ENCODE measurements at places on chromosomes 5 and 9. TPM values are rescaled to one million over a fixed set of nuclear protein-coding genes. Genes with fewer than 3 reads are reported as not detected.

The ORM1 gene
- not detected for total RNA-seq

The GALNT10 gene
- 32.1 TPM for total RNA-seq

The BASP1 gene
- 0.49 TPM for total RNA-seq

The NCBP1 gene
- total RNA-seq = 47.7 TPM

The SMIM33 gene
- total RNA-seq = 0.28 TPM

The OBP2B gene
- not detected for total RNA-seq

The TEK gene
- total RNA-seq = not detected

The GABRA1 gene
- total RNA-seq = not detected

The CIZ1 gene
- total RNA-seq = 125 TPM

DNA sequence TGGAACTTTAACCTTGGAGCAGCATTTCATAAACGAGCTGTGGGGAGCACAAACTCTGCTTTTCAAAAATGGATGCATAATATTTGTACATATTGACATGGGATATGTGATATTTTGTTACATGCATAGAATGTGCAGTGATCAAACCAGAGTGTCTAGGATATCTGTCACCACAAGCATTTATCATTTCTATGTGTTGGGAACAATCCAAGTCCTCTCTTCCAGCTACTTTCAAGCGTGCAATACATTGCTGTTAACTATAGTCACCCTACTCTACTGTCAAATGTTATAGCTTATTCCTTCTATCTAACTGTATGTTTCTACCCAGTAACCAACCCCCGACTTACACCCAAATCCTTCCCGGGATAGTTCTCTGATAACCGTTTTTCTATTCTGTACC lies 15.0 kb upstream of the C5orf58 start:
- no peak for DNase-seq

DNA sequence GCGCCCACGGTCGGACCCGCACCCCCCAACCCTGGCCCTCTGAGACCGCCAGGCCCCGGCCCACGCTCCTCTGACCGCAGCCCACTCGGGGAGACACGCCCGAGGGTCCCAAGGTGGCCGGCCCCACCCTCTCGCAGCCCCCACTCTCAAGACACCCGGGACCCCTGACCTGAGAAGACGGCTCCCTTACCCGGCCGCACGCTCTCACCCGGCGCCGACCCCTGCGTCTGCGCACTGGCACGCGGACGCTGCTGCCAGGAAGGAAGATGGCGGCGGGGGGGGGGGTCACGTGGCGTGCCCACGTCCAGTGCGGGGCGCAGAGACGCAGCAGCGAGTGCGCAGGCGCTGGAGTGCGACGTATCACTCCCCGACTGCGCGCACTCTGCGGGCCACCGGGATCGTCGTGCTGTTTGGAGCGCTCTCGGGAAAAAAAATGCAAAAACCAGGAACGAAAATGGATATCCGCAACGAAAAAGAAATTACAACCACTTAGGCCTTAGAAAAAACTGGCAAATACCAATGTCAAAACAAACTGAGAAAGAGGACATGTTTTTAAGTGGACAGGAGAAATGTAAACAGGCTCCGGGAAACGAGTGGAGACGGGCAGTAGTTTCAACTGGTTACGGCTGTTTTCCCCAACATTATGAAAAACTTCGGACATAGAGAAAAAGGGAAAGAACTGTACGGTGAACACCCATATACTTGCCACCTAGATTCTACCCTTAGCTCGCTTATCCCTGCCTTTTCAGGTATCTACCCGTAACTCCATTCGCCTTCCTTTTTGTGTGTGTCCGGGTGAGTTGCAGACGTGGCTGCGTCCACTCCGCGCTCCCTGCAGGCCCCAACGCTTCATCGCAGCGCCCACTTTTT lies at the start of gene MRPL36:
MRPL36 (minus strand) TSS at position 236 of the 870 bp plus-strand sequence. CDS start 902 bp downstream, outside the sequence.
- peak; percentile 83 for DNase-seq

GRCh38 chr9:78697618-78698017 lies 400.7 kb downstream of the PSAT1 start:
- no peak for DNase-seq

GRCh38 chr5:24986326-24986725 lies 341.5 kb upstream of the CDH10 start:
- DNase-seq = no peak

- DNase-seq = no peak
Measured at GRCh38 chr9:97740848-97741821, 44.0 kb upstream of the XPA start.

DNA sequence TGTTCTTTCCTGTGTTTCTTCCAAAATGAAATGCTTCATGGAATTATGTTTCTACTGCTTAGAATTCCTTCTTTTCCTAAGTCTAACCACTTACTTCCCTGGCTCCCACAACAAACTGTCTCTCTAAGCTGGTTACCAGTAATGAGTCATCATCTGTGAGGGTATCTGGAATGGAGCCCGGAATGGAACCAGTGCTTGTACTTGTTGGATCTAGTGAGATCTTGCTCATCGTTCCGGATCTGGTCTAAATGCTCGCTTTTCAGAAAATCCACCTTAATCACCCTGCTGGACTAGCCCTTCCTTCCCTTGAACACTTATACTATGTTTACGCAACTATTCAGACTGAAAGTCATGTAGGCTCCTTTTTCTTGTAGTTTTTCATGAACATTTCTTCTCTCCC lies 184.8 kb downstream of the PBX3 start:
- DNase-seq = no peak

DNA sequence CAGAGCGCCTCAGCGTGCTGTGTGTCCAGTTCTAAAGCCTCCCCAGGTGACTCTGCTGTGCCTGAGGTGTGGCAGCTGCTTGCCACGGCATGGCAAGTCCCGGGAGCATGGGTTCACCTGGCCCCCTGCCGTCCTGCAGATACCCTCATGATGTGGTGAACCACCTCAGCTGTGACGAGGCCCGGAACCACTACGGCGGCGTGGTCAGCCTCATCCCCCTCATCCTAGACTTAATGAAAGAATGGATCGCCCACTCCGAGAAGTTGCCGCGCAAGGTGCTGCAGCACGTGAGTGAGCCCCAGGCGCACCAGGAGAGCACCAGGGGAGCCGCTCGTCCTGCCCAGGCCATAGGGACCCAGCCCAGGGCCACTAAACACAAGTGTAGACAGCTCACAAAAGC lies 9.5 kb downstream of the SPACA9 start:
- no peak for DNase-seq

- no peak for DNase-seq
Measured at GRCh38 chr9:110579862-110580219, 300 bp upstream of the SVEP1 start.

- no peak for DNase-seq
Measured at GRCh38 chr5:171336521-171337209, 27.6 kb downstream of the TLX3 start.

- DNase-seq = no peak
Measured at GRCh38 chr9:33249087-33249658, 9.2 kb downstream of the SPINK4 start.

DNA sequence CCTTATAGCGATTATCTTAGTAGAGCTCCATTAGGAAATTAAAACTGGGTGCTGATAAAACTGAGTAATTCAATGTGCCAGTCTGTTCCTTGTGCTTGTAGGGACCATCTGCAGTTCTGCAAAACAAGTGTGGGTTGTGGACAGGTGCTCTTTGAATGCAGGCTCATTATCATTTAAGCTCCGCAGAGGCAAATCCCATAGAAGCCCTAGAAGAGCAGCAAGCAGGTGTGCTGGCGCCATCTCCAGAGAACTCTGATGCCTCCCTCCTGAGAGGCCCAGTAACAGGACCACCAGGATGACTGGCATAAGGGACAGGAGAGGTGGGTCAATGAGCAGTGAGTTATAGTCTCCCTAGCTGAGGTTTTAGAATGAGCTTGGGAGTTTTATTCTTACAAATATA lies 1342.4 kb upstream of the DMAC1 start:
- DNase-seq = no peak

DNA sequence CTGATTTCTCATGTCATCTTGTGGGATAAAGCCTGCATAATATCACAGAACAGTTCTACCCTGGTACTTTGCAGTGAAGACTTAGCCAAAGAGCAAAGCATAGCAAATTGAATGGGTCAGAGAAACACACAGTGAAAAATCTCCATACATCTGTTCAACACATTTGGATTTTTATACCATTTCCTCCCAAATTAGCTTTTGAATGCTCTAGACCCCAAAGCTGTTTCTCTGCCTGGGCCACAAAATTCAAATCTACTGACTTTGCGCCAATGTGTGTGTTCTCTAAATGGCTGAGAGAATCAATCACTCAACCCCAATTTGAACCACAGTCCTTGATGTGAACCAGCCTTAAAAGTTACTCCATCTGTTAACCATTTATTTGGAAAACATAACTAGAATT lies 236.9 kb upstream of the NFIL3 start:
- no peak for DNase-seq

DNA sequence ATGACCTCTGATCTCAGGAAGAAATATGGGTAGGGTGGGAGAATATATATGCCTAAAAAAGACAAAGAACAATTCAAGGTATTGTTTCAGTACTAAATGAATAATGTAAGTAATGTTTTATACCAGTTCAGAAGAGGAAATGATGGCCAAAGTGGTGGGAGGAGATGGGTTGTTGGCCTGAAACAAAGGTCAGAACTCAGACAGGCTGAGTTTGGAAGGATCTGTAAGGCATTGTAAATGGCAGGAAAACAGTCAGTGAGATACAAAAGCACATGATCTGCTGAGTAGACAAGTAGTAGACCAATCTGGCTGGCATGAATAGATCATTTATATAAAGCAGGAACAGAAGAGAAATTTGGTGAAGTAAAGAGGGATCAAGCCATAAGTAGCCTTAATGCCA lies 175.8 kb upstream of the PLCXD3 start:
- no peak for DNase-seq

DNA sequence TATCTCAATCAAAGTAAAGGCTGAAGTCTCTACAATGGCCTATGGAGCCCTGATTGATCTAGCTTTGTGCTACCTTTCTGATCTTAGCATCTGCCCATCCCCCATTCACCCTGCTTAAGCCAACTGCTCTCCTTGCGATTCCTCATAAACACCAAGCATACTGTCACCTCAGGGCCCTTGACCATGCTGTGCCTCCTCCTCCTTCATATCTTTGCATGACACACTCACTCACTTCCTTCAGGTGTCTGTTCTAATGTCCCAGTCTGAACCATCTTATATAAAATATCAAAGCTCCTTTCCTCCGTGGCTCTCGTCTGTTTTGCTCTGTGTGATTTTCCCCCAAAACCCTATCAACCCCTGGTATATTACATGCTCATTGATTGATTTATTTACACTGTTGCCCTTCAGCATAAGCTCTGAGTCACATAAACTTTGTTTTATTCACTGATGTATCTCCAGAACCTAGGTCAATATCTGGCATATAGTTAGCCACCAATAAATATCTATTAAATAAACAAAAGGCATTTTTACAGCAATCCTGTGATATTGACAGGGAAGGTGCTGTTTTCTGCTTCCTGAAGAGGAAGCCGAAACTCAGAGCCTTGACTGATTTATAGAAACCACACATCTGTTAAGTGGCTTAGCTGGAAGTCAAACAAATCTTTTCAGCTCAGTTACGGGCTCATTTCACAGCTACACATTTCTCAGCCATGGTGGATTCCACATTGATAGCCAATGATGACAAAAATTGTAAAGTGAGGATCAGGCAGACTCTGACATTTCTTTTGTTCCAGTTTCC lies 103.6 kb downstream of the BOD1 start:
- no peak for DNase-seq

DNA sequence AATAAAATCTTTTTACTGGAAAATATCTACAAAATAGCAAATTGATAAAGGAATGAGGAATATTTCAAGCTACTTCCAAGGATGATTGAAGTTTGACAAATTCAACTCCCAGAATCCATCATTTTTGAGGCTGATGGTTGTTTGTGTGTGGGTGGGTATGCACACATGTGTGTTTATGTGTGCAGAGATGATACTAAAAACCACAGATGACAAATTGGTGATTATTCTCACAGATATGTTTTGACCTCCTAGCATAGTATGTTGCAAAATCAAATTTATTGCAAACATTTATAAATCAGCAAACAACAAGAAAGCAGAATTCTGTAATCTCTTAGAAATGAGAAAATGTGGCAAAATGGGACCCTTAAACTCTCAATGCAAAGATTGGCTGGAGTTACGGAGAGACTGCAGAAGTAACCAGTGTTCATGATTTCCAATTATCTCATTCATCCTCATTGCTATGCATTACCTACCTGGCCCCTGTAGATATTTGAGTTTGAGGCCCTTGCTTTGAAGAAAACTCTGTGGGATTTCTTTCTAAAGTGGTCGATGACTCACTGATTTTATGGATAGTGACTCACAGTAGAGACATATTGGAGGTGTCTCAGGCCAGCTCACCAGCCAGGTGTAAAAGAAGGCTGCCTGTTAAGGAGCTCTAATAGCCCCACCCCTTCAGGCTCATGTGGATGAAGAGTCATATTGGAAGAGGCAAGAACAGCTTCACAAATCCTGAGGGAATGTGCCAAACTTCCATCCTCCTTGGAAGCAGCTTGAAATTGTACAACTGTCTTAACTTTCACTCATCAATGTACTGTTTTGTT lies 44.6 kb upstream of the TMC1 start:
- DNase-seq = no peak

DNA sequence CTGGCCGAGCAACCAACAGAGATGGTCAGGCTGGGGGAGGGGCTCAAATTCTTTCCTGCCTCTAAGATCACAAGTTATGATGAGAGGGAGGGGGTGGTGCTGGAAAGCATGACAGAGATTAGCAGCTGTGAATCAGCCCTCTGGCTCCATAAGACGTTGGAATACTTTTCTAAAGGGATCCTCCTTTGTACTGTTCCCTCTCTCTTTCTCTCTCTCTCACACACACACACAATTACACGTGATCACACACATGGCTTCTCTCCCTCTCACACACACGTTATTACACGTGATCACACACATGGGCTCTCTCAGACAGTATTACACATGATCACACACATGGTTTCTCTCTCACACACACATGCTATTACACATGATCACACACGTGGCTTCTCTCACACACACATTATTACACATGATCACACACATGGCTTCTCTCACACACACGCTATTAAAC lies at the start of gene SLC45A2:
SLC45A2 (minus strand) TSS at position 23 of the 454 bp plus-strand sequence. CDS start 110 bp downstream, outside the sequence.
- no peak for DNase-seq

Measured in CD8-positive, alpha-beta memory T cell (primary cell).